ENCODE measurements at places on chromosomes 3 and 15.

DNA sequence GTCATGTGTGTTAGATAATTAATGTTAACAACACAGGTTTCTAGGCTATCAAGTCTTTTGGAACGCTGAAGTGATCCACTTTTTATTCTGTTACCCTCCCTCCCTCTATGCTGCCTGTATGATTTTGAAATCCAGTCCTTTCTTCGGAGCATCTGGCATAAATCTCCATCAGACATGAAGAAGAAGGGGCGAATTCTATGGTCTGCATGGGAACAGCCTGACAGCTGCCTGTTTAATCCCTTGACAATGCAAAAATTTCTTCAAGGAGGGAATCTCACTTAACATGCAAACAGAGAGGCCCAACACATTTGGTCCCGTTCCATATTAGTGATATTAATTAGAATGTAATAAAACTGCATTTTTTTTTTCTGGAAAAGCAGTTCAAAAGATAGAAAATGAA, 145.2 kb downstream of the VGLL3 start:
- no peak for DNase-seq

GRCh38 chr3:160948273-160948672, 156.9 kb downstream of the B3GALNT1 start:
- DNase-seq = no peak

GRCh38 chr3:113668015-113668414, 28.4 kb downstream of the USF3 start:
- DNase-seq = no peak

GRCh38 chr15:27701956-27702355, 397.2 kb downstream of the OCA2 start:
- no peak for DNase-seq

DNA sequence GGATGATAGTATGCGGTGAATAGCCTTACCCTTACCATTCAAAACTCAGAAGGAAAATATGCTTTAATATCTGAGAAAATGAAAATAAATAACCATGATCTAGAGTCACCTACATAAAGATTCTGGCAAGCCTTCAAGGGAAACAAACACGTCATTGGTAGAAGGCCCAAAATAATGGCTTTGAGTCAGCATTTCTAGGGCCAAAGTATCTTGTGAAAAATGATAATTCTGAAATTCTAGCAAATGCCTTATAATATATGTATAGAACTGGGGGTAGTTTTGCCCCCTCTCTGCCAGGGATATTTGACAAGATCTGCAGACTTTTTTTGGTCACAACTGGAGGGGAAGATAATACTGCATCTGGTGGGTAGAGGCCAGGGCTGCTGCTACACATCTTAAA, 15.4 kb downstream of the PLSCR1 start:
- no peak for DNase-seq

- DNase-seq = no peak
These were observed 66.8 kb upstream of the UNC13C start for GRCh38 chr15:53911431-53911830.

GRCh38 chr3:100796556-100796955, 87.3 kb downstream of the TFG start:
- DNase-seq = no peak

- no peak for DNase-seq
These were observed 70.0 kb upstream of the CBLB start for GRCh38 chr3:105938806-105939205.

DNA sequence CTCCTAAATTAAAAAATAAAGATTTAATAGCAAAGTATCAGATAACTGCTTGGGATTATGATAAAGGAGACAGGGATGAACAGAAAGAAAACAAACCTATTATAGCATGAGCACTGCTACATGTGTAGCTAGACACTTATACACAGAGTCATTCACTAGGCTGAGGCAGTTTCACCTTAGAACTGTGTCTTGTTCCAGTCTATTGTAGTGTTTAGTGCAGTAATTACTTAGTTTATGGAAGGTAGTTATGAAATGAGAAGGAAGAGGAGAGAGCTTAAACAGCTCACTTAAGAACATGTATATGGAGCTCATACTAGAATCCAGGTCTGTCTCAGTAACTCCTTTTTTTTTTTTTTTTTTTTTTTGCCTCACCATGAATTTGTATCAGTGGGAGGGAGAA, 441.4 kb downstream of the PDCD6IP start:
- no peak for DNase-seq

GRCh38 chr3:134369861-134370596, 4.2 kb downstream of the AMOTL2 start:
- no peak for DNase-seq

DNA sequence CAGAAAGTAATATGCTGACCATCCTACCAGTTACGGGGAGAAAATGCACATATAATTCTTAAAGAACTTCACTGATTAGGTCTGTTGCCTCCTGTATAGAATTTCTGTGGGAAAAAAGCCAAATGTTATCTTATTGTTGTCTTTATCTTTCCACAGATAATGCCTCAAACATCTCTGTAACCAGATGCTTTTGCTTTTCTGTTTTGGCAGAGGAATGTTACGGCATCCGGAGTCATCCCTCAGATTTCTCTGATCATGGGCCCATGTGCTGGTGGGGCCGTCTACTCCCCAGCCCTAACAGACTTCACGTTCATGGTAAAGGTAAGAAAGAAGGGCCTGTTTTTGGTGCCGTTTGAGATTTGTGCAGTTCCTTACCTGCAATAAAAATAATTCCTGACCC, 33.5 kb downstream of the PCCB start:
- no peak for DNase-seq

DNA sequence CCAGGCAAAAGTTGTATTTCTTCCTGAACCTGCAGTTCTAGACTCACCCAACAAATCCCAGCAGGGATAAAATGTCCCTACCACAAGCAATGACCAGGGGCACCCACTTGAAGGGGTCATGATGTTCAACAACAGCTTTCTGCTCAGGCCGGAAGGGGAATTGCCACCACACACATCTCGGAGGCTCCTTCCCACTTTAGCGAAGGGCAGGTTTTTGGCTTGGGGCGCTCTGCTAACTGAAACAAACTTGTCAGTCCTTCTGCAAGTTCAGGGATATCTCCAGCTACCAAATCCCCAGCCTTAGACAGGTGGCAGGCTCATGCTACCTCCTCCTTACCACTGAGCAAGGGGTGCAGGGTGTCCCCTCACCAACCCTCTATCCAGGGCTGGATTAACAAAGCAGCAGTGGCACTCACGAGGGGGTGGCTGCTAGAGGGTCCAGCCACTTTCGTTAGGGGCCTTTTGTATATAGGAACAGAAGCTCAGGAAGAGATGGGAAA, 2.2 kb downstream of the ADCY5 start:
- peak; percentile 58 for DNase-seq

- DNase-seq = no peak
These were observed 7.2 kb upstream of the IVD start for GRCh38 chr15:40398413-40398873.

DNA sequence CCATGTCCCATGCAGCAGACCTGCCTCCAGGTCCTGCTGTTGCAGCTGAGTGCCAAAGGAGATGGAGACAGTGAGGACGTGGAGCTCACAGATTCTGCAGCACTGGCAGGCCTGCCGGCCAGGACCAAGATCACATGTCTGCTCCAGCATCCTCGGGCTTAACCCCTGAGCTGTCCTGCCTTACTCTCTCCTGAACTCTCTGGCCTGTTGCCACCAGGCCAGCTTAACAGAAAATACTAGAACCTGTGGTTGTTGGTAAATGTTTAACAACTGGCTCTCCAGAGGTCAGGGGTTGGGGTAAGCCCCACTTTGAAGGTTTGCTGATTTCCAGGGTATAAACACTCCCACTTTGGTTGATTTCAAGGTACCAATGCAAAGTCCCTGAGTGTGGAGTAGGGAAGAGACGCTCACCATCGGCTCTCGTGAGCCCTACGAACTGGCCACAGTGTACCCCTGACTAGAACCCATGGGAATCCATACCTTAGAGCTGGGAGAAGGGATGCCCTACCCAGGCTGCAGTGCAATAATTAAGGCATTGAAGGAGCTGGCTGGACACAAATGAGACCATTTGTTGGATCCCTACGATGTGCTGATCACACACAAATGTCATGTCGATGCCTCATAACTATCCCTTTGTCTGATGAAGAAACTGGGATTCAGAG, 147.9 kb downstream of the OR4M2 start:
- no peak for DNase-seq

DNA sequence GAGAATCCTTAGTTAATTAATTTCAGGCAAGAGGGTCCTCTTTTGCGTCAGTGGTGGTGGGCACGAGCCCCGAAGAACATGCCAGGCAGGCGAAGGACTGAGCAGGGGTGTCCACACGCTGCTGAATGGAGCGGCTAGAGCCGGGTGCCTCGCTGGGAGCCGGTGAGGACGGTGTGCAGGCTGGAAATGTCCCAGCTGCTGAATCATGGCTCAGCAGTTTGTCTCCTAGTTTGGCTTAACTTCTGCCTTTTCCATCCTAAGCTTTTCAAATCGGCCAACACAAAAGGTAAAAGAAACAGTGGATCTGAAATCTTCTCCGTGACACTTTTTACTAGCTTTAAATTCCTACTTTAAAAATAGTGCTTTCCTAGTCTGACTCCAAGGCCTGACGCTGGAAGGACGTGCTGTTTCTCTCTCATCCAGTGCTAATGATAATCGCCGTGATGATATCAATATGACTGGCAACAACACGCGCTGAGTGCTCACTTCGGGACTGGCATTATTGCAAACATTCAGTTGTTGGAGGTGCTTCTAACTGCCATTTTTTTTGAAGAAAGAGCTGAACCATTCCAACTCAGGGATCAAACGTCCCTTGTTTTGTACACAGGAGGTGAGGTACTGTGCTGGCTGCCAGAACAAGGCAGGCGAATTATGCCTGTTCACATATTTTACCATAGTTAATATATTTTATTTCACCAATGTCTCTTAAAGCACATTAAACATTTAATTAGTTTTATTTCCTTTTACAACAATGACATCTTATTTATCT, 19.8 kb downstream of the PCSK6 start:
- DNase-seq = no peak

GRCh38 chr15:42368096-42368495, 8.8 kb downstream of the CAPN3 start:
- no peak for DNase-seq

DNA sequence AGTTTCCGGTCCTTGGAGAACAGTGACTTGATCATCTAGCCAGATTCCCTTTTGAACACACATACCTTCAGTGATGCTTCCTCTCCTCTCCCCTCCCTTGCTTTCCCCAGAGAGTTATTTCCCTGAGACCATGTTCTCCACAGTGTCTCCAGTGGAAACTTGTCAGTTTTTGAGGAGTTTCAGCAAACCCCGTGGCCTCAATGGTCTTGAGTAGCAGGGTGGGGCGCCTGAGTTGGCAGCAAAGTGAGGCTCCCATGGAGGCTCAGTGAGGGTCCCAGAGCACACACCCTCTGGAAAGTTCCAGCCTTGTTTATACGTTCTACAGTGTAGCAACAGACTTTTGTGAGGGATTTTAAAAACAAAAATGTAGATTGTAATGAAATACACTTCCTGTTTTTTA, 135.1 kb downstream of the LRRC28 start:
- no peak for DNase-seq

DNA sequence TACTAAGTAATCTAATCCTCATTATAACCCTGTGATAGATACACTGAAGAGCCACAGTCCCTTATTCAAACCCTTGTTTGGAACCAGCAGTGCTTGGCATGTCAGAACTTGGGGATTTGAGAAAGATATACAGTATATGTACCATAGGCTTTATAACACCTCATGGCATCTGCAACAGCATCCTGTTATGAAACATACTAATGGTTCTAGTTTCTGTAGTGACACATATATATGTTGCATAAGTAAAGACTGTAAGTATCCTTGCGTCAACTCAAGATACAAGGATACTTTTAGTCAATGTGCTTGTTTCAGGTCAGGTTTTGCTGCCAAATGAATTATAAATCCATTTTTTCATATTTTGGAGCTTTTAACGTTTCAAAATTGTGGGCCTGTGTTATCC, 58.5 kb downstream of the CCNL1 start:
- DNase-seq = no peak

DNA sequence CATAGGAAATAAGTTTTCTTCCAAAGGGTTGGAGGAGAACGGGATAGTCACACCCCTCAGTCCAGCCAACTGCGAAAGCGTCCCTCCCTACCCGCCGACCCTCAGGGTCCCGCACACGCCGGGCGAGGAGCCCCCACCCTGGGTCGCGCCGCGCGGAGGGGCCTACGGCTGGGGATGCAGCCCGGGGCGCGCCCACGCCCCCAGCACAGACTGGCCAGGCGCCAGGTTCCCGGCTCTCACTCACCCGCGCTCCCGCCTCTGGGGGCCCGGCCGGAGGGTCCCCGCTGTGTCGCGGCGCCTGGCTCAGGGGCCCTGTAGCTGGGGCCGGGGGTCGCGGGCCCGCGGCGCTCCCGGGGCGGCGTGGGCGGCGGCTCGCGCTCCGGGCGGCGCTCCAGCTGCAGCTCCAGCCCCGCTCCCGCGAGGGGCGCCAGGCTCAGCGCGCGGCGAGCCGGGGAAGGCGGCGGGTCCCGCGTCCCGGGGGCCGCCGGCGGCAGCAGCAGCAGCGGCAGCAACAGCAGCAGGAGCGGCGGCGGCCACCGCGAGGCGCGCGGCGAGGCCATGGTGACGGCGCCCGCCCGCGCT, 375 bp downstream of the HEG1 start:
- no peak for DNase-seq

DNA sequence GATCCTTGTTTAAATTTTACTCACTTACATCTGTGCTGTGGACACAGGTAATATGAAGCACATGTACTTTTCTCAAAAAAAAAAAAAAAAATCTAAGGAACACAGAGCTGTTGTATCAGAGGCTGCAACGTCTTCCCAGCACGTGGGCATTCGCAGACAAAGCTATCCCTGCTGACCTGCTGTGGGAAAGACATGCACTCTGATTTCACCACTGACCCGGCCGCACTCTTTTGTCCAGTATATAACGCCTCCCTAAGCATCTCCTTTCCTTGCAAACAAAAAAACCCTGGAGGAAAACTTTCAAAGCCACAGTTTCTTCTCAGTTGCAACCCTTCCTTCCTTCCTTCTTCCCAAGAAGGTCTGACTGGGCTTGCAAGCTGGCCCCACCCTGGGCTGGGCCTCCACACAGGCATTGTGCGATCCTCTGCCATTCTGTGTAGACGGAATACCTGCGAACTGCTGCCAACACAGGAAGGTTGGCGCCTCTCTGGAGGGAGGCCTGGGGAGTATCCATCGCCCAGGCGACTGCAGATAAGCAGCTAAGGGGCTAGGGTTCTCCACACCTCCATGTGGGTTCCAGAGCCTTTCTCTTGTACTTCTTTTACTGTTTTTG, 50.8 kb downstream of the SLC12A8 start:
- no peak for DNase-seq

DNA sequence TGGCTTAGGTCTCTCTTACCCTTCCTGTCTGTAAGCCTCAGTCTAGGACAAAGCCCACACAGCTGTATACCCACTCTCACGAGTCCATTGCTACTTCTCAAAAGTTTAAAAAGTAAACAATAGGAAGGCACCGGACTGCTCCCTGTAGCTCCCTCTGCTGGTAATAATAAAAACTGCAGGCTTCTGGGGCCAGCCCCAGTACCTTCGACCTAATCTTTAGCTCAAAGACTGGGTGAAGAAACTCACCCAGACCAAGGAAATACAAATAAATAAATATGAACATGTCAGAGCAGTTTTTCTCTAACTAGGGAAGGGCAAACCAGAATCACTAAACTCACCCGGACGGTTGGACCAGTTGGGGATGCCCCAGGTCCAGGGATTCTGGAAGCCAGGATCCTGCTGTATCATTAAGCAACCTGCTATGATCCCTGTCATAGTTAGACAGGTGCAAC, 5.0 kb downstream of the FAM219B start:
- no peak for DNase-seq
